ENCODE measurements at places on chromosomes 16 and 17.

DNA sequence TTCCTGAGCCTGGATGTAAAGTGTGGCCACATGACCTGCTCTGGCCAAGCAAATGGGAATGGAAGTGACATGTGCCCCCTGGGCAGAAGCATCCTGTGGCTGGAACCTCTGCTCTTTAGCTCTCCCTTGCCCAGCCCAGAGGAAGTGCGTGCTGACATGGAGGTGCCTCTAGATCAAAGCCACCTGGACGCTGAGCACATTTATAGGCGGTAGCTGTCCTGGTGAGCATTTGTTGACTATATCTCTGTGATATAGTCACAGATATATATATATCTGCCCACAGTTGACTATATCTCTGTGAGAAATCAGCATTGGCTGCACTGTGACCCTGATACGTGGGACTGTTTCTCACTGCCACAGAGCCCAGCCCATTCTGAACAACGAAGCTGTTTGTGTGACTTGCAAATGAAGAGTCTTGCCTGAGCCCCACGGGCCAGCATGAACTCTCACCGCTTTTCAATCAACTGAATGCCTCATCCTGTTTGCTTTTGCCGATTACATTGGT is 118.8 kb downstream of the C16orf95 start:
- no peak for DNase-seq

DNA sequence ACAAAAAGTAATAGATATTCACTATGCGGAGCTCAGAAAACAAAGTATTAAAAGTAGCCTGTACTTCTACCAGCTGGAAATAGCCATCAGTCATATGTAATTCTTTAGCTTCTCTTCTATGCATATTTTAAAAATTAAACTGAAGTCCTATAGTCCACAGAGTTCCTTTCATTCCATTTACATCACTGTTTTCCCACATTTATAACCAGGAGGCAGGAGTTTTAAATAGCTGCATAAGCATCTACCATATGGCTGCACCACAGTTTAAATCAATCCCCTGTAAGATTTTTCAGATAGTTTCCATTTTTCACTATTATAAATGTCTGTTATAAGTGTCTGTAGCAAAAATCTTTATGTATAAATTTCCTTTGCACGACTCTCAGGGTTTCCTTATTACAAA is 45.1 kb downstream of the ZFHX3 start:
- no peak for DNase-seq

DNA sequence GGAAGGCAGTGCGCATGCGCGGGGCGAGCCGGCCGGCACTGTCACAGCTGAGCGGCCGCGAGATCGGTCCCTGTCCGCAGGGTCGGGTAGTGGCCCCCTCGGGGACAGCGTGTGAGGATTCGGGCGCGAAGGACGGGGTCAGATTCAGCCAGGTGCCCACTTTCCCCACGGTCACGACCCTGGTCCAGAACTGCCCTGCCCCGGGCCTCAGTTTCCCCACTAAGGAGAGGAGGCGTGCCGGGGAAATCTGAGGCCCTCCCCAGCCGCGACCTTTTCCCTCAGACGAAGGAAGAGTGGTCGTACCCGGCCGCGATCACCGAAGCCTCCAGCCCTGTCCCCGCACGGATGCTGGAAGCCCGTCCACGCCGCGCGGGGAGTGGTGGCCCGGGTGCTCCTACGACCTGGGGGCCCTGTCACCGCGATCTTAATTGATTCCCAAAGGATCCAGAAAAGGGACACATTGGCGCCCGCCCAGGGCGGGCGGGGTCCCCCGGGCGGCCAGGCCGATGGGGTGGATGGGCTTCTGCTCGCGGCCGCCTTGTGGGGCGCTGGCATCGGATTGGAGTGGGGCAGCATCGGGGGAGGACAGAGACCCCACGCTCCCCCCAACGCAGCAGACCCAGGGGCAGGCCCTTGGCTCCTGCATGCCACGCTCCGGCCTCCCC is 57.7 kb downstream of the SRL start:
- no peak for DNase-seq

- no peak for DNase-seq
Measured at GRCh38 chr16:21650521-21650920, 1.9 kb downstream of the IGSF6 start.

GRCh38 chr17:63557416-63557815 is 7.1 kb downstream of the DCAF7 start:
- DNase-seq: no peak

DNA sequence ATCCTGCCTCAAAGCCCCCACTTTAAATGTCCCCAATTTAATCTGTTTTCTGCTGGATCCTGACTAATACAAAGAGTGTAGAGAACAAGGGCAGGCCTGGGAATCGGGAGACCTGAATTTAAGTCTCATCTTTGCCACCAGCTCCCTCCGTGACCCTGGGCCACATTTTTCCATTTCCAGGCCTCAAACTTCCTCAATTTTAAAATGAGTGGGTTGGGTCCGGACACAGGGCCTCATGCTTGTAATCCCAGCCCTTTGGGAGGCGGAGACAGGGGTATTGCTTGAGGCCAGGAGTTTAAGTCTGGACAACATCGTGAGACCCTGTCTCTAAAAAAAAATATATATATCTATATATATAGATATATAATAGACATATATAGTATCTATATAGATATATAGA is 61.4 kb downstream of the SRL start:
- no peak for DNase-seq

GRCh38 chr16:88369447-88370008 is 13.2 kb upstream of the ZNF469 start:
- no peak for DNase-seq

GRCh38 chr16:30395155-30395991 is at the start of gene ZNF48:
ZNF48 (plus strand) TSS chr16:30395420; CDS start chr16:30395795, 375 bp downstream.
- DNase-seq: no peak

DNA sequence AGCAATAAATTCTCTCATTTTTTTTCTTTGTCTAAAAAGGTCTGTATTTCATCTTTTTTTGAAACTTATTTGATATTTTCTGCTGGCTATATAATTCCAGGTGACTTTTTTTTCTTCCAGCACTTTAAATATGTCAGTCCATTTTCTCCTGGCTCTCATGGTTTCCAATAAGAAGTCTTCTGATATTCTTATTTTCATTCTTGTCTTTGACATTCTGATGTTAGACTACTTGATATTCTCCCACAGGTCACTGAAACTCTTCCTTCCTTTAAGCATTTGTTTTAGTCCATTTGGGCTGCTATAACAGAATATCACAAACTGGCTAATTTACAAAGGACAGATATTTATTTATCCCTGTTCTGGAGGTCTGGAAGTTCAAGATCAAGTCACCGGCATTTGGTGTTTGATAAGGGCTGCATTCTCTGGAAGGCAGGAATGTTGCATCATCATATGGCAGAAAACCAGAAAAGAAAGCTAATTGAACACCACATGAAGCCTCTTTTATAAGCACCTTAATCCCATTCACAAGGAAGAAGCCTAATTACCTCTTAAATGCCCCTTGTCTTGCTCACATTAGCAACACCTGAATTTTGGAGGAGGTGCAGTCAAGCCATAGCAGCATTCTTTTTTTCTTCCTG is 242.1 kb upstream of the TNRC6C start:
- DNase-seq: no peak

- no peak for DNase-seq
Measured at GRCh38 chr17:8599351-8600011, 31.0 kb downstream of the MYH10 start.

GRCh38 chr16:64857411-64857810 is 264.5 kb downstream of the CDH11 start:
- no peak for DNase-seq

- no peak for DNase-seq
Measured at GRCh38 chr17:58641887-58642311, 49.9 kb downstream of the TEX14 start.

- DNase-seq: peak; percentile 13
Measured at GRCh38 chr17:46818316-46818928, at the start of gene WNT3. WNT3 (minus strand) TSS chr17:46818692; CDS start chr17:46818597, 95 bp downstream.

GRCh38 chr16:9122342-9122741 is 30.9 kb downstream of the HAPSTR1 start:
- no peak for DNase-seq

DNA sequence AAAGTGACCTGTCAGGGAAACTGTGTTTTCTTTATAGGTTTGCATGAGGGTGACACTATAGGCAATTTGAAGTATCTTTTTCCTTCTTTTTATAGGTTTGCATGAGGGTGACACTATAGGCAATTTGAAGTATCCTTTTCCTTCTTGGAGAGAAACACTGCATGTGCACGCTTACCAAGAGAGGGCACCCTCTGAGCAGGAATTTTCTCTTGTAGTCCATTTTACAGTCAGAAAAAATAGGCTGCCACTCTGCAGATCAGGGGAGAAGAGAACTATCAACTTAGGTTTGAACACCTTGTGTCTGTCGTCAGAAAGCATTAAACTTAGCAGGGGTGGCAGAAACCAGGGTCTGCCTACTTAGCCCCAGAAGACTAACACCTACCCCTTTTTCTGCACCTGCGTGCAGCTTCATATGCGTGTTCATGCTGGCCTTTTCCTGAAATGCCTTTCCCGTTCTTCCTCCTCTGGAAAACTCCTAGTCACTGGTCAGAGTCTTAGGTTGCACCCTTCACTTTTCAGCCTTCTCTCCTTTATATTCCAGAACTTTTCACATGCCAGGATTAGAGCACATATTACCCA is 16.4 kb upstream of the SMIM36 start:
- no peak for DNase-seq

- DNase-seq: no peak
Measured at GRCh38 chr17:57574040-57574513, 171.0 kb downstream of the CCDC182 start.

- DNase-seq: no peak
Measured at GRCh38 chr16:54142787-54143186, 143.8 kb downstream of the IRX3 start.

DNA sequence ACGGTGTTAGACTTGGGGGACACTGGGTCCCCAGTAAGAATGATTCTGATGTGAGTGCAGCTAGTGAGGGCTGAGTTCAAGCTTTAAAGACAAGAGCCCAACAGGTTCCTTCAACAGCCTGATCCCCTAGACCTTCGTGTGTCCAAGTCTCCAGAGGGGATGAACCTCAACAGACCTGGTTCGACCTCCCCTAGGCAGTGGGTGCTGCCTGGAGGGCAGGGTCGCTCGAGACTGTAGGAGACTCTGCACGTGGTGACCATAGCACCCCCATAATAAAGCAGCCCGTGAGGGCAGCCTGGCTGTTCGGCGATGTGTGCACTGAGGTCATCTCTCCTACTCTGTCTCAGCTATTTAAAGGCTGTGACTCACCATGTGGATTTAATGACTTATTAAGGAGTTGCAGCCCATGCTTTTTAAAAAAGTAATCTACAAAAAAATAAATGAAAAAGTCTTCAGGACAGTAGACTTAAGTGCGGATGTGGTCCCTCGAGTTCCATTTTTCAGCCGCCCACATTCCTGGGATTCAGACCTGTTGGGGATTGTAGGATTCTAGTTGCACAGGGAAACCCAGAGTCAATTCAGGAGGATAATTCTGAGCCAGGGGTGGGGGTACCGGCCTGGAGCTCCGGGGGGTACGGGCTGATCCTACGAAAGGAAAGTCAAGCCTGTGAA is 23.4 kb upstream of the METRNL start:
- DNase-seq: no peak

- no peak for DNase-seq
Measured at GRCh38 chr16:66519482-66520373, 30.2 kb downstream of the TK2 start.

GRCh38 chr17:5191541-5192417 is at the start of gene ZNF594:
ZNF594 (minus strand) TSS chr17:5191868; CDS start chr17:5184256, 7,612 bp downstream.
- DNase-seq: peak; percentile 94

DNA sequence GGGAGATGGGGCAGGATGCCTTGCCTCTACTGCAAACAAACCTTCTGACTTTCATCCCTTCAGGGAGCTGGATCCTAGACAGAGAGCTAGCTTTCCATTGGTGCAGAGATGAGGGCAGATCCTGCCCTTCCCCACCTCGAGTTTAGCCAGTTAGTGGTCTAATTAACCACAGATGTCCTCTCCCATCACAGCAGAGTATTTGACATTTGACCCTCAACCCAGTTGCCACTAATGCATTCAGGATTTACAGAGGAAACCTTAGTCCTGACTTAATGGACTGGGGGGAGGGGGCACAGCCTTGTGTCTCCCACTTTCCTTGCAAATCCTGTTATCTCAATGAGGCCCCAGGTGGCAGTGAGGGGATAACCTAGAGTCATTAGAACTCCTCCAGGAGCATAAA is 10.2 kb downstream of the PIP4K2B start:
- no peak for DNase-seq

DNA sequence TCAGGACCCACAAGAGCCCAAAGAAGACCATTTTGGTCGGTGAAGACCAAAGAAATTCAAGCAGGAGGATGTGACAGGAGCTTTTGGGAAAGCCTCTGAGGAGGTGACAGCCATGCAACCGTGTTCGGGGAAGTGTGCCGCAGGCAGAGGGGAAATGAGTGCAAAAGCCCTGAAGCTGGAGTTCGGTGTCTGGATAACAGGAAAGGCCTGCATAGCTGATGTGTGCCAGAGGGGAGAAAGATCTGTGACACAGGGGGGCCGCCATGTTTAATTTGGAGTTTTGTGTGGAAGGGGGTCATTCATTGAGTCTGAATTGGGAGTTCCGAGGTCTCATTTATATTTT is 870 bp upstream of the ZC3H7A start:
- no peak for DNase-seq

DNA sequence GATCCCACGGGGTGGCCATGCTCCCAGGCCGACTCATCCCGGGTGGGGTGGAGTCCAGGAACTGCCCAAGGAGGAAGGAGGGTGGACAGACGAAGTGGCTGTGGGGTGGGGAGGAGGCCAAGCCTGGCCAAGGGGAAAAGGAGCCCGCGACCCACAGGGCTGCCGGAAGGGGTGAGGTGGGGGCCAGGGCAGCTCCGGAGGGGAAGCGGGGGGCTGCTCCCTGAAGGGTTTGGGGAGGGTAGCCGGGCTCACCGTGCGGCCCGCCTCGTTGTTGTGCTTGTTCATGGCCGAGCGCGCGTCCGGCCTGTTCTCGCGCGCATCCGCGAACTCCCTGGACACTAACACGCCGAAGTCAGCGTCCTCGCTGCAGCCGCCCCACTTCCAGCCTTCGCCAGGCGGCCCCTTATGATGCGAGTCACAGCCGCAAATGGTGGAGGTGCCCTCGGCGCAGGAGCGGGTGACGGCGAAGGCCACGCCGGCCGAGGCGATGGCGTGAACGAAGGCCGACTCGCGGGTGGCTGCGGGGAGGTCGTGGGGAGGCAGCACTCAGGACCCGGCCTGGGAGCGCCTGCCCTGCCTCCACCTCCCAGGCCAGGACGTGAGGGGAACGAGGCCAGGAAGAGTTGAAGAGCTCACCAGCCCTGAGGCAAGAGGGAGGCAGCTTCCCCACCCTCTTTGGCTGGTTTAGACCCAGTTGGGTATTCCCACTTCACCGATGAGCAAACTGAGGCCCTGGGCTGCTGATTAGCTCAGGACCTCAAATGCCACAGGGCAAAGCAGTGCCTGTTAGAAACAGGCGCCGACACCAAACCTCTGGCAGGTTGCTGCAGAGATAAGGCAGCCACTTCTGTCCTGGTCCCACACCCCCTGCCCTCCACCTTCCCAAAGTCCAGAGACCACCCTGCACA is 48.7 kb downstream of the WNT3 start:
- DNase-seq: no peak
